ENCODE measurements at places on chromosomes 12 and 14. TPM values are rescaled to one million over a fixed set of nuclear protein-coding genes. Genes with fewer than 3 reads are reported as not detected.

- no peak overlapping the region for H3K27ac ChIP-seq
- no peaks in the 10 kb centered on the region for H3K27me3 ChIP-seq
- H3K4me3 ChIP-seq, result no peak overlapping the region
- H3K4me1 ChIP-seq, result no peaks in the 10 kb centered on the region
- no peaks in the 10 kb centered on the region for H3K36me3 ChIP-seq
These were observed 156.3 kb downstream of the NUBPL start for GRCh38 chr14:31717294-31718085.

- no peaks in the 10 kb centered on the region for H3K4me1 ChIP-seq
- DNase-seq, result no peak
- H3K36me3 ChIP-seq, result no peaks in the 10 kb centered on the region
- no peaks in the 10 kb centered on the region for H3K27me3 ChIP-seq
- H3K27ac ChIP-seq, result no peak overlapping the region
These were observed 13.1 kb upstream of the TMEM119 start for GRCh38 chr12:108610856-108611605.

DNA sequence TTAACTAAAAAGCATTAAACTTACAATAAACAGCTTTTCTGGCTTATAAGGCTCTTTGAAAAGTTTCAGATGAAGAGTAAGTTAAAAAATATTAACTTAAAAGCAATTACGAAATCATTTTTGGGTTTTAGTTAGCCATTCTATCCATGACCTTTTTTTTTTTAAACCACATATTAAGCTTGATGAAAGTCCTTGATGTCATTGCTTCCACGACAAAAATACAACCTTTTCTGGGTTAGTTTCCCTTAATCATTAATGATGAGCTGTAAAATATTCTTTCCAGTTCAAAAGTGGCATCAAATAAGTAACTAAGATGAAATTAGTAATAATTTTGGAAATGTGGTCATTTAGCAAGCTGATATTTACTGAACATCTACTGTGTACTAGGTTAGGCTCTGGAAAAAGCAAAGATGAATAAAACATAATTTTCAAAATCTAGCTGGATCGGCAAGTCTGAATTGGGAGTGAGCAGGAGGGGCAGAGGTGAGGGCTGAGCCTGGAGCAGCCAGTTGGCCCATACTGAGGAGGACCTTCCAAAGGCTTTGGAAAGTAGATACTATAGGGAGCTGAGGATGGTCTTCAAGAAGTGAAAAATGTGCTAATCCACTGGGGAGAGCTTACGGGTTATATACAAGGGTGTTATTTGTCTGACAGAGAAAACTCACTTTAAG, 345.2 kb downstream of the ZFP36L1 start:
- H3K4me1 ChIP-seq, result no peaks in the 10 kb centered on the region
- H3K4me3 ChIP-seq, result no peak overlapping the region
- no peaks in the 10 kb centered on the region for H3K27me3 ChIP-seq

GRCh38 chr12:116459916-116460663, 99.1 kb upstream of the MAP1LC3B2 start:
- no peaks in the 10 kb centered on the region for H3K27me3 ChIP-seq
- no peaks in the 10 kb centered on the region for H3K4me1 ChIP-seq
- H3K27ac ChIP-seq, result no peak overlapping the region
- no peak overlapping the region for H3K4me3 ChIP-seq
- H3K36me3 ChIP-seq, result no peaks in the 10 kb centered on the region

C12orf54 gene
- total RNA-seq, result not detected

DNA sequence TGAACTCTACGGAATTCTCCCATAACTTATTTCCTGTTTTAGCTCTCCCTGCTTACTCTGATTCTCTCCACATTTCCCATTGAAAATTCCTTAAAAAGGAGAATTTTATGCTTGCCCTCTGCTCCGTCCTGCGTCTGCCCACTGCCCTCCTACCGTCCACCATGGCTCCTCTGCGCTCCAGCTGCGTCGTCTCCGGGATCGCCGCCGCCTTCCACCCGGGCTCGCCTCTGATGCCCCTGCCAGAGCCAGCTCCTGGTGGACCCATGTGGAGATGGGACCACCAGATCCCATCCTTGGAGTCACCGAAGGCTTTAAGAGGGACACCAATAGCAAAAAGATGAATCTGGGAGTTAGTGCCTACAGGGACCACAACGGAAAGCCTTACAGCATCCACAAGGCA, 92.7 kb downstream of the LMO3 start:
- no peak for DNase-seq
- H3K36me3 ChIP-seq, result no peaks in the 10 kb centered on the region
- H3K27me3 ChIP-seq, result no peaks in the 10 kb centered on the region
- no peaks in the 10 kb centered on the region for H3K4me1 ChIP-seq
- no peak overlapping the region for H3K27ac ChIP-seq
- H3K4me3 ChIP-seq, result no peak overlapping the region

IGFBP6 gene
- not detected for total RNA-seq

ART4 gene
- not detected for total RNA-seq

- no peaks in the 10 kb centered on the region for H3K36me3 ChIP-seq
- H3K4me3 ChIP-seq, result peak overlapping the region; percentile 88
- H3K27me3 ChIP-seq, result no peaks in the 10 kb centered on the region
- peaks cover 30% of the 10 kb centered on the region for H3K4me1 ChIP-seq
- no peak for DNase-seq
- peak overlapping the region; percentile 32 for H3K27ac ChIP-seq
These were observed 3.0 kb downstream of the ETV6 start for GRCh38 chr12:11652351-11653040.

Data from T-cell (primary cell).